ENCODE measurements at places on chromosomes 5 and 9.

GRCh38 chr9:5499157-5499556, 11.2 kb upstream of the PDCD1LG2 start:
- no peak for DNase-seq

DNA sequence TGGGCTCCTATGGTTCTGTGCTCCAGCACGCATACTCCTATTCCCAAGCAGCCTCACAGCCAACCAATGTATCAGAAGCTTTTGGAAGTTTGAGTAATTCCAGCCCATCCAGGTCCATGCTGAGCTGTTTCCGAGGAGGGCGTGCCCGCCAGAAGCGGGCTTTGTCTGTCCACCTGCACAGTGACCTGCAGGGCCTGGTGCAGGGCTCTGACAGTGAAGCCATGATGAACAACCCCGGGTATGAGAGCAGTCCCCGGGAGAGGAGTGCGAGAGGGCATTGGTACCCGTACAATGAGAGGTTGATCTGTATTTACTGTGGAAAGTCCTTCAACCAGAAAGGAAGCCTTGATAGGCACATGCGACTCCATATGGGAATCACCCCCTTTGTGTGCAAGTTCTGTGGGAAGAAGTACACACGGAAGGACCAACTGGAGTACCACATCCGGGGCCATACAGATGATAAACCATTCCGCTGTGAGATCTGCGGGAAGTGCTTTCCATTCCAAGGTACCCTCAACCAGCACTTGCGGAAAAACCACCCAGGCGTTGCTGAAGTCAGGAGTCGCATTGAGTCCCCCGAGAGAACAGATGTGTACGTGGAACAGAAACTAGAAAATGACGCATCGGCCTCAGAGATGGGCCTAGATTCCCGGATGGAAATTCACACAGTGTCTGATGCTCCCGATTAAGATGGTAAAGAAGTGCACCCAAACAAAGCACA, 19.9 kb downstream of the ZBTB34 start:
- no peak for DNase-seq

- no peak for DNase-seq
Measured at GRCh38 chr9:109245310-109245897, 75.5 kb downstream of the EPB41L4B start.

DNA sequence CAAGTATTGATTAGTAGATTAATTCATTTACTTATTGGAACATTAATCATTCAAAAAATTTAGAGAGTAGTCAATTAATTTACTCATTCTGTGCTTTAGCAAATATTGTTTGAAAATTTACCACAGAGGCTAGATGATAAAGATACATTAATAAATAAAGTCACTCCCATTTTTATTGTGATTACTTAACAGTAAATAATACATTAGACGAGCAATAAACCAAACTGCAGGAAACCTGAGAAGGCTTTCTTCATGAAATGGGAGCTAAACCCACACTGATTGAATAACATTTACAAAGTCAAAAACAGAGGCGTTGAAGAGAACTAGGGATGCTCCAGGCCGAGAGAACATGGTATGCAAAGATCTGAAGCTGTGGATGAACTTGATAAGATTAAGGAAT, 38.8 kb upstream of the PRDM9 start:
- DNase-seq, result no peak

GRCh38 chr9:78273761-78274160, 23.2 kb upstream of the PSAT1 start:
- DNase-seq, result peak; percentile 14

GRCh38 chr9:132443951-132444607, 34.1 kb downstream of the CFAP77 start:
- no peak for DNase-seq

DNA sequence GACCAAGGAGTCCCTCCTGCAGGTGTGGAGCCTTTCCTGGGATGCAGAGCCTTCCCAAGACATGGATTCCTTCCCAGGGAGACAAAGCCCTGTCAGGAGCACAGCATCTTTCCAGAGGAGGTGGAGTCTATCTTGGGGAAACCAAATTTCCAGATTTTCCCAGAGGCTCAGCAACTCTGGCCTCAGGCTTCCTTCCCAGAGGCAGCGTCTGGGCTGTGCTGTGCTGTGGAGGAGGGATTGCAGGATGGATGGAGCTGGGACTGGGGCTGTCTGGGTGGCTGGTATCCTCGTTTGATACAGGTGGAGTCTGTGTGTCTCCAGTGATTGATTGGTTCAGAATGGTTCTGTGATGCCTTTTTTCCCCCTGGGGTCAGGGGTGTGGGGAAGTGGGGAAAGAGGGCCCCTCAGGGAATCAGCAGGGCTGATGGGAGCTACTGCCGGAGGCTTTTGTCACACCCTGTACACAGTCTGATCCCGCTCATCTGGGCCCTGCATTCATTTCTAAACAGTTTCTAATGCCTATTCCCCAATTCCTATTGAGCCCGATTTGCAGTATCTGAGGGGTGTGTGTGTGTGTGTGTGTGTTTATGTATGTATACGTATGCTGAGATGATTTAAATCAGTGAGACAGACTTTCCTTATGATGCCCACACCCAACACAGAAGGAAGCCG, 16.0 kb downstream of the OR13J1 start:
- DNase-seq, result no peak

- peak; percentile 99 for DNase-seq
Measured at GRCh38 chr9:124812441-124812876, 35.5 kb downstream of the OLFML2A start.

- no peak for DNase-seq
Measured at GRCh38 chr5:86332851-86333250, 284.9 kb upstream of the COX7C start.

GRCh38 chr9:136541709-136542108, 4.1 kb downstream of the NOTCH1 start:
- DNase-seq, result no peak

DNA sequence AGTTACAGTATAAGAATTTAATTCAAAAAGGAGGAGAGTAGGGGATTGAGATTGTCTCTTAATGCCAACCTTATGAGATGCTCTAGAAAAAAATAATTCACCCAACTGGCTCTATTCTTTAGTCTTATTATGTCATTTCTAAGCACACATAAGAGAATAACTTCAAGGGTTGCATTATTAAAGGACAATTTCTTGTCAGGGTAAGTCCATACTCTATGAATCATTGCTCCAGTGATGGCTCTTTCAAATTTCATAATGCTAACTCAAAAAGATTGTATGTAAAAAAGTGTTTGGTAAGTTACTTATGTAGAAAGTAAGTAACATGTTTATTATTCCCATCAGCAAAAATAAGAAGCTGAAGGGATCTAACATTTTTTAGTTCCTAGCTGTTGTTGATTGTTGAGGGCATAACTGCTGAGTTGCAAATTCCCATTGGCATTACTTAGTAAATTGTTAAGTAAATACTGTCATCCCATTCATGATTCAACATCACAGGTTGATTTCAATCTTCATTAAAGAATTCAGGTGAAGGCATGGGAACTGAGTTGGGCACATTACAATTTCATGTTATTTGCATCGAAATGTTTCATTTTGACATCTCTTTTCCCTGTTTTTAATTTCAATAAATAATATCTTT, 28.6 kb downstream of the ALDH1A1 start:
- no peak for DNase-seq

DNA sequence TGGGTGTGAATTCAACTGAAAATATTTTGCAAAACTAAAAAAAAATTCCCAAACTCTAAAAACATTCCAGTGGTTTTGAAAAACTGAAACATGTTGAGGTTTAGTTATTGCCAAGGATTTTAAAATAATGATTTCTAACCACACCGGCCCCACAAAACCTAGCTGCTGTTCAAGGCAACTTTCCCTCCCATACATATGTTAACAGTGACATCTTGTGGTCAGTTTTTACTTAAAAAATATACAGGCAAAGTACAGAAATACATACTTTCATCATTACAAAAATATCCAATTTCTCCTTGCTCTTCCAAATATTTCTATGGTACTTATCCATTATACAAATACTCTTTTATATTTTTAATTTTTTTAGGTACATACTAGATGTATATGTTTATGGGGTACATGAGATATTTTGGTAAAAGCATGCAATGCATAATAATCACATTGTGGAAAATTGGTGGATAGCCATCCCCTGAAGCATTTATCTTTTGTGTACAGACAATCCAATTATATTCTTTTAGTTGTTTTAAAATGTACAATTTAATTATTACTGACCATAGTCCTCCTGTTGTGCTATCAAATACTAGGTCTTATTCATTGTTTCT, 34.4 kb upstream of the MRPS30 start:
- peak; percentile 71 for DNase-seq

GRCh38 chr9:122347348-122348287, 23.2 kb upstream of the PTGS1 start:
- DNase-seq, result peak; percentile 44

GRCh38 chr5:90783460-90784333, 225.1 kb downstream of the ADGRV1 start:
- DNase-seq, result peak; percentile 84

DNA sequence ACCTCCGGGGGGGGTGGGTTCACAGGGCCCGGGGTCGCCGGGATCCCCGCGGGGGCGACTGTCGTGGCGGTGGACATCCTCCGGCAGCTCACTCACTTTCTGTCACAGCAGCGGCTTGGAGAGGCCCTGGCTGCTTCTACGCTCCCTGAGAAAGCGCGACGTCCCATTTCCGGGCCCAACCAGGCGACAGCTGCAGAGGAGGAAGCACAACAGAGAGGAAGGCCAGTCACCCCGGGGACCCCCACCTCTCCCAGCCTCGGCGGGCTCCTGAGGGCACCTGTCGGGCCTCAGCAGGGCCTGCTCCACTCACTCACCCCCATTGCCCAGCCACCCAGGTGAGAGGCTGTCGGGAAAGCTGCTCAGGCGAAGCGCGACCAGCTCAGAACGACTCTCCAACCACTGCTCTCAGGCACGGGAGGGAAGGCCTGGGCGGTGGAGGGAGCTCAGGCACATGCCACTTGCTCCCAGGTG, 14.4 kb downstream of the BRD3 start:
- DNase-seq, result no peak

- no peak for DNase-seq
Measured at GRCh38 chr5:110823571-110823970, 84.8 kb downstream of the SLC25A46 start.

GRCh38 chr9:26057050-26057449, 378.8 kb upstream of the TUSC1 start:
- DNase-seq, result no peak

- DNase-seq, result peak; percentile 38
Measured at GRCh38 chr5:39423331-39423751, 1.4 kb downstream of the DAB2 start.

DNA sequence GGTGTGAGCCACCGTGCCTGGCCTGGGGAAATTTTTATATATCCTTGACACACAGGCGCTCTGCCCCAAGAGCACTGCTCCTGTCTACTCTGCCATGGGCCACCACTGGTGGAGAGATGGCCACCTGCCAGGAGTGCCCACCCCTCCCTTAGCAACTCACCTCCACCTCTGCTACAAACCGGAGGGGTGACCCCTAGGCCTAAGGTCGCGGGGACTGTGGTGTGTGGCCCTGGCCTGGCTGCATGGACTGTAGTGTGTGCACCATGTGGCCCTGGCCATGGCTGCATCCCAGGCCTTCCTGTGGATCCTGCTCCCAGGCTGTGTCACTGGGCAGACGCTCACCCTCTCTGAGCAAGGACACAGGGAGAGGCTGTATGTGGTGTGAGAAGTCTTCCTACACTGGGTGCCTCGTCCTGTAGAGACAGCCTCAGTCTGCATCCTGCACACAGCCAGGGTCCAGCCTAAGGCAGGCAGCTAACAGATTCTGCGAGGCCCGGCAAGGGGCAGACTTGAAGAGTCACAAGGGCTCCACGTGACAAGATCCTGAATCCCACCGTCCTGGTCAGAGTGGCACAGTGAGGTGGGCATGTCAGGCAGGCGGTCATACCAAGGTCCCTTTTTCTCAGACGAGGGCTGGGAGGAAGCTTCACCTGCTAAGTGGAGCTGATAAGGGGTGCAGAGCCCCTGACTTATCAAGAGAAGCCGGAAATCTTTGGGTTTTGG, 10.3 kb downstream of the NINJ1 start:
- no peak for DNase-seq

- no peak for DNase-seq
Measured at GRCh38 chr5:68317646-68318045, 102.1 kb downstream of the PIK3R1 start.

DNA sequence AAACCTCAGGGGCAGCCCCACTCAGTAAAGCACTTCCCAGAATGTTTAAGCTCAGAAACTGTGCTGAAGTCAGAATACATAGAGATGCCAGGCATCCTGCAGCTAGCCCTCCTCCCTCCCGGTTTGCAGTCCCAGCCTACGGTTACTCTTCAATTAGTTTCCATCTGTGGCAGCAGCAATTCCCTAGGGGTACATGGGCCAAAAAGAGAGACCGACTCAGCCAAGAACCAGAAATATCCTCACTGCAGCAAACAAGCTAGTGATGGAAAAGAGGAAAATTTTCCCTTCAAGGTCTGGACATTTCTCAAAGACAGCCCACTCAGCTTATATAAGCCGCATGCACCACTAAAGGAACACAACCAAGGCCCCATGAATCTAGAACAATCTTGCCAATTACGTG, 89.1 kb upstream of the PPP2R2B start:
- no peak for DNase-seq

- no peak for DNase-seq
Measured at GRCh38 chr5:668283-668995, 24.7 kb downstream of the TPPP start.

DNA sequence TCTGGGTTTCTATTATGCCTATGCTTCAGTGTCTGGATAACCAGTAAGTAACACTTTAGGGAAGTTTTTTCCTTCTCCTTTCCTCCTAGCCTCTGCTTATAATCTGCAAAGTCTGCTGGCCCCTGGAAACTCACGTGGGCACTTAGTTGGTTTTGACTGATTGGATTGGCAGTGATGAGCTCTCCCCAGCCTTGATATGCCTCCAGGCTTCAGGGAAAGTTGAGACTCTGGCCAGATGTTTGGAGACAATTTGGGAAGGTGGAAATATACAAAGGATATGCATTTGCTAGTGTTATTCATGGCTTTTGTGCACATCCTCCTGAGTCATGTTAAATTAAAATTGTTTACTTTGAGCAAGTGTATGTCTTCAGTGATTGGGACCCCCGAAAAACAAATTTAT, 160.2 kb upstream of the IL12B start:
- DNase-seq, result no peak

- DNase-seq, result no peak
Measured at GRCh38 chr5:179230061-179230461, 115.2 kb downstream of the ADAMTS2 start.

GRCh38 chr9:137189297-137190295, 1.1 kb downstream of the SSNA1 start:
- DNase-seq, result no peak

GRCh38 chr5:41815663-41816229, 54.5 kb downstream of the OXCT1 start:
- no peak for DNase-seq

- DNase-seq, result no peak
Measured at GRCh38 chr5:140360681-140361479, 886 bp downstream of the SLC4A9 start.

Measured in astrocyte of the hippocampus (primary cell).